ENCODE measurements at places on chromosomes 7 and 10.

DNA sequence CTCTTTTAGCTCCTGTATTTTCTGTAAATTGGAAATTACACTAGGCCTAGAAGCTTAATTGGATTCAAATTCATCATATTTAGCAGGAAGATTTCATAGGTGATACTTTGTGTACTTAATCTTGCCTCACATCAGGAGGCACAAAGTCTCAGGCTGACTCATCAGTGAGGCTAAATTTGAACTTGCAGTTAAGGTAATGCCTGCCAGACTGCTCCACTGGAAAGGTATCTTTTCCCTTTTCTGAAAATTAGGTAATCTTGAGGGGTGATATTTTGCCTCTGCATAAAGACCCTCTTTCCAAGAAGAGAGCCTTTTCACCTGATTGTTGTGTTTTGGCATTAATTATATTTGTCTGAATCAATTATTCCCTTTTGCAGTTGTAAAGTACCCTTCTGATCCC lies 14.6 kb downstream of the PPIA start:
- no peak for DNase-seq

DNA sequence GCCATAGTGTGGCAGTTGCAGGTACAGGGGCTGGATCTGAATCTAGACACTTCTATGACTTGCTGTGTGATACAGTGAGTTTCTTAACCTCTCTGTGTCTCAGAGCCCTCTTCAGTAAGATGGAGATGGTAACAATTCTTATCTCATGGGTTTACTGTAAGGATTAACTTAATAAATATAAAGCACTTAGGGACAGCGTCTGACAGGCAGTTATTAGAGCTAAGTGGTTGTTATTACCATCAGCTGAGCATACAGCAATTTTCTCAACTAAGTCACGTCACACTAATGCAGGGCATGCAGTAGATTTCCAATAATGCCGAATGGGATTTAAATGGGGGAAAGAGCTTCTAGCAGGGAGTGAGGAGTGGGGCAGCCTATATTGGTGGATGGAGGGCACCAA lies 162.6 kb downstream of the SH2D4B start:
- no peak for DNase-seq

DNA sequence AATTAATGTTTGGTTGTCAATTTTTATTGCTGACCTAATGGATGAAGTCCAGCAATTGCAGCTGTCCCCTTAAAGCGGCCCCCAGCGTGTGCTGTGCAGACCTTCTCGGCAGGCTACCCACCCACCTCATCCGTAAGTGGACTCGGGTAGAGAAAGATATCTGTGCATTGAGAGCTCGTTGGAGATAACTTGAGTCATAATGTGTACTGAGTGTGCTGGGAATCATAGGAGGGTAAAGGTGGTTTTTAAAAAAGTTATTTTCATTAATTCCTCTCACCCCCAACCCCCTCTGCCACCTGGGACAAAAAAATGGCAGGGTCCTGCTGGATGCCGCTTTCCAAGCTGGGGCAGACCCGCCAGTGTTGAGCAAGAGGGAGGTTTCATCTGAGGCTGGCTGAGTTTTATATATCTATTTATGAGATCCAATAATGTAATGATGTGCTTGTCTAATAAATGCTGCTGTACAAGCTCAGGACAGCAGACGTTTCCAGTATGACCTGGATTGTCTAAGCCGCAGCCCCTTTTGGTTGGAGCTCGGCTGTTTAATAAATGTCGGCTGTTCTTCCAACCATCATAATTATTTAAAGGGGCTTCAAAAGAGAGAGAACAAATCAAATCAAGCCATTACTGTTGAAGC lies 119.1 kb downstream of the NKX6-2 start:
- no peak for DNase-seq

DNA sequence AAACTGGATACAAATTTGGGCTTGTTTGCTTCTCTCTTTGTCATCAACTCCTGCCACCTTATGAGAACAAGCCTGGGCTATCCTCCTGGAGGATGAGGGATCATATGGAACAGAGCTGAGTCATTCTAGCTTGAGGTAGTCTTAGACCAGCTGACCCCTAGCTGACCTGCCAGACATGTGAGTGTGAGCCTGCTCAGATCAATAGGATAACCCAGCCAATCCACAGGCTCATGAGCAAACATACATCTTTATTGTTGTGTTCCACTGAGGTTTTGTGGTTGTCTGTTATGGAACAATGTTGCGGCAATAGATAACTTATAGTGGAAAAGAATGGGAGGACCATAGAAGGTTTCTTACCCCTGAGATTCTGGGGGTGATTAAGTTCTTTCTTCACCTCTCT lies 54.5 kb upstream of the FAM180A start:
- no peak for DNase-seq

DNA sequence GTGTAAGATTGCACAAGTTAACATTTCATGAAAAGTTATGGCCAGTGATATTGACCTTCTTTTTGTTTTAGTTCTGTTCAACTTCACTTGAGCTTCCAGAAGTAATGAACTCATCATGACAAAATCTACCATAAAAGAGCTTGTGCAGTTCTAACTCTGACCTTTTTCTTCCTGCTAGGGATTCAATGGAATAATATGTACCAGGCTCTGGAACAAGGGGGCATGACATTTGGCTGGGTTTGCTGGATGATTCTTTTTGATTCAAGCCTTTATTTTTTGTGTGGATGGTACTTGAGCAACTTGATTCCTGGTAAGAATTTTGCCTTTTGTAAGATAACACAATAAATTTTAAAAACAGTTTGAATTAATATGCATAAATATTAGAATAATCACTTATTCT lies 205.0 kb downstream of the ABCA13 start:
- DNase-seq, result no peak

- DNase-seq, result no peak
Measured at GRCh38 chr7:142770661-142771352, at the start of gene PRSS2. PRSS2 (plus strand) TSS chr7:142770970; CDS start chr7:142770983, 13 bp downstream.

DNA sequence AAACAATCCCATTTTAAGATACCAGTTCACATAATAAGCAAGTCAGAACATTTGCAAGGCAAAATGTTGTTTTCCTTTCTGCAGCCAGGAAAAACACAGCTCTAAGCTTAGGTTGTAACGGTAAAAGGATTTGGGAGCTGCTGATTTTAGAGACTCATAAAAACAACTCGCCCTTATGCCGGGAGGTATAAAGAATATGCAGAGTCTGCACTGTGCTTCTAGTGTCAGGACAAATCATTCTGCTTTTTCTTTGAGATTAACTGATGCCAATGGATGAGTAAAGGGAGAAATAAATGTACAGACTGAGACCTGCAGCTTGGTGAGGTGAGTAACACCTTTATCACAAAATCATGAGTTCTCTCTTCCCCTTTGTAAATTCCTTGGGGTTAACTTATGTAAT lies 2.0 kb upstream of the SFR1 start:
- DNase-seq, result no peak

DNA sequence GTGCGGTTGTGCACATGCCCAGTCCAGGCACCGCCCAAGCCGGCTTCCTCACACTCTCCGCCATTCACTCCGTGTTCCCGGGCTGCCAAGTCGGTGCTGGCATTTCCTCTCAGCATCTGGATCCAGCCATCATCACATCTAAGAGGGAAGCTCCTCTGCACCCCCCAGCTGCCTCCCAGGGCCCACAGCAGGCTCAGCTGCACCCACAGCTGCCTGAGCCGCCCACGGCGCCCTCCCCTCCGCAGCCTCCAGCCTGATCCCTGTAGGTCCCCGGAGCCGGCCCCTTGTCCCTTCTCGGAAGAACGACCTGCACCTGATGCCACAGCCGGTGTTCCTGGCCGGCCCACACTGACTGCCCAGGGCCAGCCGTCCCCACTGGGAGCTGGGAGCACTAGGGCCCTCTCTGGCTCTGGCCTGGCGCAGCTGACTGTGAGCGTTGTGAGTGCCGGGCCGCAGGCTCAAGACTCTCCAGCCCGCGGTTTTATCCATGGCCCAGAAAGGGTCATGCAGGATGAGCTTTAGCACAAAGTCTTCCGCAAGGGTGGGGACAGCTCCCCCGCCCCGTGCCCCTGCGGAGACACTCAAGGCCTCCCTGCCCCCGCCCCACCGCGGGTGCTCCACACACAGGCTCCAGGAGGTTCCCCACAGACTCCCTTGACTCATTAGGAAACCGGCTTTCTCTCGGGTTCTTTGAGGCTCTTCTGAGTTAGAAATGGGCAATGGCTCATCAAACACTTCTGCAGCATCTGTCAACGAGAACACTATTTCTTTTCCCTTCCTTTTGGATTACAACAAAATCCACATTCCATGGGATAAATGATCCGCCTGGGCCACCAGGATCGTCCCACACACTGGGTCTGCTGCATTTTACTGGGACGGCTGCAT lies 31.2 kb downstream of the CFAP46 start:
- no peak for DNase-seq

DNA sequence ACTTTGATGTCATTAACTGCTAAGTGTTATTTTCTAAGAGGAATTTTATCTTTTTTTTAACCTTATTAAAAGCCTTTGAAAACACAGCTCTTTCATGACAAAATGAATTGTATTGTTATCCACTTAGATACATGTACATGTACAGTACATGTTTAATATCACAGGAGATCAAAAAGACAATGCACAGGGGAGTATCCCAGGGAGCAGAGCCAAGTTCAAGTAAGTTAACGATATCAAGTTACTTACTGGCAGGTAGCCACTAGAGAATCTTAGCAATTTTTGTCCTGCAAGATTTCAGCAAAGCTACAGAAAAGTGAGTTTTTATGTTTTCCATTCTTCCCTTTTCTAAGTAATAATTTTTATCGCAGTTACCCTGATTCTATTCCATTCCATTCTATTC lies 33.9 kb upstream of the ARL4A start:
- no peak for DNase-seq

DNA sequence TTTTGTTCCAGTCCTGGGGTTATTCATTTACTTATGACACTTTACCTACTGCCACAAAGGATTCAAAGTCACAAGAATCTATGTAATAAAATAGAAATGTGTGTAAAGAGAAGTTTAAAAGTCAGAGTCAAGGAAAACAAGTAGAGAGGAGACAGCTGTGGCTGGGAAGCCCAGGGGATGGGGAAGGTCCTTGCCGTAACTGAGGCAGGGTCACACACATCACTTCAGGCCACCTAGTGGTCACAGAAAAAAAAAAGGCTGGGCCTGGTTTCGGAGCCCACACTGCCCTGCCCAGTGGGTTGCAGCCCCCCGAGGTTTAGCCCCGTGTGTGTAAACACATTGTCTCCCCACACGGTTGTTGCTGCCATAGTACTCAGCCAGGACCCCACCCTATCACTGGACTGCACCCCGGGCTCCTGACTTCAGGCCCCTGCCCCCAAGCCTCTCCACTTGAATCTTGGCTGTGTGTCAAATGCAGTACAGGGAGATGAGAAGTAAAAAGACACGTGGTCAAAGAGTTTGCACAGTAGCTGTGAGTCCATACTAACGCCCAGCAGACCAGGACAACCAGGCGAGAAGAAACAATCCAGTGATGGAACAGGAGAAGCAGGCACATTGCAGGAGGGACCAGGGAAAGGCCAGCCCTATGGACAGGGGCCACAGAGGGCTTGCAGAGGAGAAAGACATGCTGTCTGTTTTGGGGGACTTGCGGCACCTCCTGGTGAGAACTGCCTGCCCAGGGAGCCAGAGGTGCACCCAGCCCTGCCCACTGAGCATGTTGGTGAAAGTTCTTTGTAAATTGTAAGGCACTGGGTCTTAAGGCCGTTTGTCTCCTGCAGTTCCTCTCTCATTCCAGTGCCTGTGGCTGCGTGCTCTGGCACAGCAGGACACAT lies 91.4 kb upstream of the MACROH2A2 start:
- no peak for DNase-seq

GRCh38 chr10:59904426-59905065 lies 1.8 kb downstream of the CCDC6 start:
- DNase-seq, result no peak

- DNase-seq, result no peak
Measured at GRCh38 chr10:132545659-132546367, 8.2 kb downstream of the INPP5A start.

DNA sequence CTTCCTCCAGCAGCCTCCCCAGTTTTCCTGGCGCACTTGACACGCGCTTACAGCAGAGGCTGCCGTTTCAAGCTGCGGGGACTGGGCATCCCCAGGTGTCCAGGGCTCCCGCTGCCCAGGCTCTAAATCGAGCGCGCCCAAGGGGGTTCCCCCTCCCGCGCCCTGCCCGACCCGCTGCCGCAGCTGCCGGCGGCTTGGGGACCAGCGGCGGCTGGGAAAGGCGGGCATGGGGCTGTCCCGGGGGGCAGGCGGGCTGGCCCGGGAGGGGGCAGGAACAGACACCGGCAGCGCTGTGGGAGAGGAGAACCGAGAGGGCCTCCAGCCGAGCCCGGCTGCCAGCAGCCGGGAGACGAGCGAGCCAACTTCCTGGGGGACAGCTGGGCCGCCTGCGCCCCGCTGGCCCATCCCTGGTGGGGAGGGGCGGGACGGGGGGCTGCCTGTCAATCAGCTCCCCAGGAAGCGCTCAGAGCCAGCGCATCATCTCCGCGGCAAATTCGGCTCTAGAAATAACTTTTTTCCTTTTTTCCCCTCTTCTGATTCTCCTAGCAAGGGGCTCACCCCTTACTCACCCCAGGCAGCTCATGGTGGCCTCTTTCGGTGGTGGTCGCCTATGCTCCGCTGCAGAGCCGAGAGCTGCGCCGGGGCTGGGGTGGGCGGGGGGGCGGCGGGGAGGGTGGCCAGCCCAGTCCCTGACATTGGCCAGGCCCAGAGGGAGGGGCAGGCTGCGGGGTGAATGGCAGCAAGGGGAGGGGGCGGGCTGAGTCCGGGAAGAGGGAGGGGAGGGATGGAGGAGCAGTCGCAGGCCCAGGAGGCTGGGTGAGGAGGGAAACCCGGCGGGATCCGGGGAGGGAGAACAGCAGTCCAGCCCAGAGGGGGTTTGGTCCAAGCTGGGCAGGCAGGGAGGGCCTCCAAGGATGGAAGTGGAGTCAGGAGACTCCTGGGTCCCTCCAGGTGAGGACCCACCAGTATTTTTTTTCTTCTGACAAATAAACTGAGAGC lies 14.7 kb downstream of the GRID2IP start:
- no peak for DNase-seq

GRCh38 chr7:3958109-3958483 lies 657.0 kb downstream of the SDK1 start:
- DNase-seq, result no peak

- no peak for DNase-seq
Measured at GRCh38 chr10:44581996-44582395, 197.1 kb upstream of the CXCL12 start.

GRCh38 chr10:12699258-12699700 lies 302.2 kb downstream of the CCDC3 start:
- DNase-seq, result no peak

- no peak for DNase-seq
Measured at GRCh38 chr7:39240864-39241263, 263.2 kb downstream of the POU6F2 start.

DNA sequence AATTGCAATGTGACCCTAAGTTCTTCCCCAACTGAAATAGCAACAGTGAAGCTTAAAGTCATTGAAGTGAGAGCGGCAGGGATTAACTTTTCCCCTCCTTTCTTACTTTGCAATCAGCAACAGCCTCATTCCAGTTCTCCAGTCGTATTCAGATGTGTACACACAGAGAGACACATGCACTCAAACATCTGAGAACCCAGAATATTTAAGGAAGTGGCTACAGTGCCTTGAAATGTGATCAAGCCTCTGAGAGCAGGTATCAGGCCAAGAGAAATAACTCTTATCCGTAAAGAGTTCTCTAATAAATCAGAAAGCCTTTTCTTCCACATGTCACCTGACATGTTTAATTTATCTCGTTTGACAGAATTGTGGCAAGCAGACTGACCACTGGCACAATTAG lies 388.9 kb upstream of the NPVF start:
- no peak for DNase-seq
